ENCODE measurements at places on chromosomes 12 and 14. TPM values are rescaled to one million over a fixed set of nuclear protein-coding genes. Genes with fewer than 3 reads are reported as not detected.

The KRT83 gene
- total RNA-seq: not detected

The DPF3 gene
- total RNA-seq: not detected

The COCH gene
- total RNA-seq: 18.8 TPM

The PDE3A gene
- total RNA-seq: 1.8 TPM

The RAD52 gene
- total RNA-seq: 7.1 TPM

The FOXN3 gene
- total RNA-seq: 49.4 TPM

The CCDC184 gene
- 0.82 TPM for total RNA-seq

The AVPR1A gene
- total RNA-seq: 0.13 TPM

The SART3 gene
- total RNA-seq: 40.3 TPM

The FAM161B gene
- total RNA-seq: 5.5 TPM

The RFLNA gene
- 0.54 TPM for total RNA-seq

The MAX gene
- 60.0 TPM for total RNA-seq

The KRT5 gene
- total RNA-seq: not detected

The PLA2G1B gene
- total RNA-seq: not detected

Measured in kidney epithelial cell (primary cell).